ENCODE measurements at places on chromosomes 11 and 22.

DNA sequence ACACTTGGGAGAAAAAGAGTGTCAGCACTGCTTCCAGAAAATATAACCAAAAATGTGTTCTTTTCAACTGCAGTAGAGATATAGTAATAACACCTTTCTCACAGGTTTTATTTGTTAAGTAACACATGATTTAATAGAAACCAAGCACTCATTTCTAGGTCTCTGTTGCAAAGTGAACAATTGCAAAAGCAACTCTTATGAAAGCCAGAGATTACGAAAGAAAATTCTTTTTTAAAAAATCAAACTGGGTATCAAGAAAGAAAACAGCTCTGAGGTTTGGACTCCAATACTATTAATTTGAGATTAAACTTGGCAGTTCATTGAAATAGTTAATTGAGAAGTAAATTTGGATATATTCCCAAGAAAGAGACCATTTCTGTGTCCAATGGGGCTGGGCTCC is 9.8 kb upstream of the XKR3 start:
- no peak for DNase-seq

GRCh38 chr11:82356316-82356715 is 377.3 kb downstream of the FAM181B start:
- no peak for DNase-seq

GRCh38 chr11:129720156-129720555 is 95.5 kb upstream of the TMEM45B start:
- DNase-seq = no peak

DNA sequence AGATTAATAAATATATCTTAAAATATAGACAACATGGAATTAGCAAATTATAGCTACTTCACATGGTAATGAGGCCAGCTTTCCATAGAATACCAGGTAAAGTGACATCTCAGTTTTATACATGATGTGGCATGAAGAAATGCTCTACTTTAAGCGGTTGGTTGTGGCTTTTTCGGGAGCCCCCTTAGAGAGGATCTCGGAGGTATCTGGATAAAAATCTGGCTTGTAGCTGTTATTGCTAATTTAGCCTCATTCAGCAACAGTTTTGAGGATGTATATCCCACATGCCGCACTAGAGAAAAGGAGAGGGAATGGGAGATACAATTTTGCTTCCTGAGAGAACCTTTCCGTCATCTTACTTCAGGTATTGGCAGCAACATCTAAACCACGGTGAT is 24.0 kb upstream of the TOP3B start:
- DNase-seq = no peak

GRCh38 chr22:21587803-21588611 is 20.5 kb downstream of the UBE2L3 start:
- DNase-seq = no peak

- DNase-seq = no peak
These were observed 63.9 kb downstream of the SYN3 start for GRCh38 chr22:32994041-32994830.

DNA sequence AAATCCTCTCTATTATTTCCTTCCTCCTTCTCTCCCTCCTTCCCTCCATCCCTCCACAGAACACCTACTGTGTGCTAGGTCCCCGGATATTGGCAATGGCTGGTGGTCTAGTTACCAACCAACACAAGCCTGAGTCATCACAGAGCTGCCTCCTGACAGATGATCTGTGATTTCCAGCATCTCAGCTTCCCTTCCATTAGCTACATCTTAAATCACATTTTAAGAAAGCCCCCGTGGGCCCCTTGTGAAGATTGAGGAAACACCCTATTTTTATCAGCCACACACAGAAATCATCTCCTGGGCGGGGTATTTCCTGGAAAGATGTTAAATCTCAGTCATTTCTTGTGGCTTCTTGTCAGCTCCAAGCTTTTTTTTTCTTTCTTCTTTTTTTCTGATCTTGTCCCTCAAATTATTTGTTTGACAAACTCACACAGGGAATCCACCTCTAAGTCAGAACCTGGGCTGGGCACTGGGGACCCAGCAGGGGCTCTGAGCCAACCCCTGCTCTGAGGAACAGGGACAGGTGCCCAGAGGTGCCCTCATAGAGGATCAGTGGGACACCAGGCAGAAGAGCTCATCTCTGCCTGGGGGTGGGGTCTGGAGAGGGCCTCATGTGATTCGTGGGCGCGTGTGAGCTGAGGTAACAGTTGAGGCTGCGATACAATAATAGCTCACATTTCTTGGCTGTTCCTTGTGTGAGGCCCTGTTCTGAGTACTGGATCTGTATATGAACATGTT is 42.4 kb downstream of the CACNA1I start:
- no peak for DNase-seq

- DNase-seq = no peak
These were observed 101.2 kb upstream of the HSD17B12 start for GRCh38 chr11:43579171-43579918.

Measured in NCI-H1417 treated with DMSO at 0.1 percent for 48 hours (cell line).